ENCODE measurements at places on chromosomes 13 and 19.

GRCh38 chr13:73103238-73103637 lies 44.4 kb downstream of the KLF5 start:
- no peak for DNase-seq

- DNase-seq: no peak
Measured at GRCh38 chr19:42613666-42614065, 18.9 kb upstream of the CEACAM8 start.

- DNase-seq: no peak
Measured at GRCh38 chr13:94656766-94657165, 55.1 kb downstream of the GPR180 start.

GRCh38 chr19:23402388-23402787 lies 7.1 kb upstream of the ZNF91 start:
- no peak for DNase-seq

All from effector CD4-positive, alpha-beta T cell (primary cell).